ENCODE measurements at places on chromosomes 4 and X.

GRCh38 chrX:38126179-38126578, 94.5 kb downstream of the SRPX start:
- no peak for DNase-seq

DNA sequence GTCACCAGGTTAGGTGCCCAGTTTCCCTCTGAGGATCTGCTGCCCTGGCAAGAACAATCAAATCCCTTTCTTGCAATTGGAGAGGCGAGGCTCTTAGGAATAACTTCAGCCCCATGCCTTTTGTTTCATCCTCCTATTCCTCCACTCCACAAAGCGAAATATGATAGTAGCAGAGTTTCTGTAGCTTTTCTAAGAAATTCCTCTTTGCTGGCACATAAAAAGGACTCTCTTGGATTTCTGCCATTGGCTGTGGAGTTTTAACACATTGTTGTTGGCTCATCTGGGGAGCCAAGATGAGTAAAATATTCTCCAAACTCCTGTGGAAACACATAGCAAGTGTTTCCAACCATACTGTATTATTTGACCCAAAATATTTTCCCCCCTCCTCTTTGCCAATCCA, 11.0 kb upstream of the ADGRG2 start:
- DNase-seq: no peak

DNA sequence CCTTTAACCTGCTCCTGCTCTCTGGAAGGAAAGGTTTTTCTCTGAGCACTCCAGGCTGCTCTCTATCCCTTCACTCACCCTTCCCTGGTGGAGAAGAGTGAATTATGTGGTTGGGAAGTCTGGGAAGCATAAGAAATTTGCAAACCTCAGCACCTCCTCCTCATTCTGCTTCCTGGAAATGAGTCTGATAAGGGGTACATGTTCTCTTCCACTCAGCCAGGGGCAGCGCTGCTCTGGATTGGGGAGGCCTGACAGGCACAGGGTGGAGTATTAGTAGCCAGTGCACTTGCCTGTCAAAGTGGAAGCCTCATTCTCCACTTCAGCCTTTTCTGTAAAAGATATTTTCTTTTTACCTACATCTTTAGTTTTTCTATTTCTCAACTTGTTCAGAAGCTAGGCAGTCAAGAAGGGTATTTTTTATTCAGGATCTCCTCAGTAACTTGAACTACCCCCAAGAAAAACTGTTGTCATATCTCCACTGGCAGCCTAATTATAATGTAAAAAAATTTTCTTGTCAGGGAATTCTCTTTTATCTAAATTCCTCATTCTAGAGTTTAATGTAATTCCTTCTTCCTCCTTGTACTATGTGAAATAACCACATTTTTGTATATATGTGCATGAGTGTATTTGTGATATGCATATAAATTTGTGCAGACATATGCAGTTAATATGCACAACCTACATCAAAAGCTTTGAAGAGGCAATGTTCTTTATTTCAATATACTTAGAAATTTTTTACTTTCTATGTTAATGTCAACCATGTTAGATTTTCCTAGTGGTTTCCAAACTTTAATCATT, 15.3 kb downstream of the ADAMTS3 start:
- DNase-seq: peak; percentile 24

- peak; percentile 70 for DNase-seq
These were observed 16.3 kb upstream of the PLCXD1 start for GRCh38 chrX:264634-265455.

DNA sequence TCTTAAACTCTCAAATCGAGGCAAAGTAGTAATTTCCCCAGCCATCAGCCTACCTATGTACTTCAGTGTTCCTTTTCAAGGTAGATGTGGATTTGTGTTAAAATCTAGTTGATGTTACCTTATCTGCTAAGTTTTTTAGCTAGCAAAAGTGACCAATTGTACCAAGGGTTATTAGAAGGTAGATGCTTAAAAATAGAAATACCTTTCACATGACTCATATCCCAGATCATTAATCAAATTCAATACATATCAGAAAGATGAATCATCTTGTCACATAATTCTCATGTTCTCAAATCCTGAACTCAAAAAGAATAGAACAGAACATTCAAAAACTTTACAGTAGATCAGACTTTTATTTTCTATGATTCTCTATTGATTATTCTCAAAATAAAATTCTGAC, 3.5 kb downstream of the ENAM start:
- DNase-seq: peak; percentile 56

GRCh38 chr4:1465173-1466033, 59.2 kb upstream of the NKX1-1 start:
- no peak for DNase-seq

- DNase-seq: no peak
These were observed 102.1 kb downstream of the CPZ start for GRCh38 chr4:8694651-8695151.

DNA sequence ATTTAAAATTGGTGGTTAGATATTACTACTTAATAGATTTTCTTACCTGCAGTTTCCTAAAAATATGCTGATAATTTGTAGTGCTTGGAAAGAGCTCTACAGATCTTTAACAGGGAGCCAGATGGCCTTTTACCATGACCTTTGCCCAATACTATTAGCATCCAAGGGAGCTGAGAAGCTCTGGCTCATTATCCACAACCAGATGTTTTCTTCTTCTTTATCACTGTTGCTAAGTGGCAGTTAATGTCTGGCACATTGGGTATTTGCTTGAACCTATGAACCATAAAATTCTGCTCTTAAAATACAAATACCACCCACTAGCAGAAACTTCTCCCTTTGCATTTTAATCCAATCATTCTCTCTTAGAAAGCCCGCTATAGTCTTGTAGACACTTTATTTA, 1480.3 kb downstream of the C4orf33 start:
- DNase-seq: no peak

- DNase-seq: peak; percentile 55
These were observed 244.3 kb downstream of the CBR4 start for GRCh38 chr4:168765726-168766125.

GRCh38 chr4:182255441-182256190, 12.4 kb downstream of the TENM3 start:
- no peak for DNase-seq

GRCh38 chrX:23766650-23767551, 16.1 kb upstream of the SAT1 start:
- no peak for DNase-seq

GRCh38 chrX:2710041-2710840, 19.1 kb downstream of the CD99 start:
- peak; percentile 91 for DNase-seq

DNA sequence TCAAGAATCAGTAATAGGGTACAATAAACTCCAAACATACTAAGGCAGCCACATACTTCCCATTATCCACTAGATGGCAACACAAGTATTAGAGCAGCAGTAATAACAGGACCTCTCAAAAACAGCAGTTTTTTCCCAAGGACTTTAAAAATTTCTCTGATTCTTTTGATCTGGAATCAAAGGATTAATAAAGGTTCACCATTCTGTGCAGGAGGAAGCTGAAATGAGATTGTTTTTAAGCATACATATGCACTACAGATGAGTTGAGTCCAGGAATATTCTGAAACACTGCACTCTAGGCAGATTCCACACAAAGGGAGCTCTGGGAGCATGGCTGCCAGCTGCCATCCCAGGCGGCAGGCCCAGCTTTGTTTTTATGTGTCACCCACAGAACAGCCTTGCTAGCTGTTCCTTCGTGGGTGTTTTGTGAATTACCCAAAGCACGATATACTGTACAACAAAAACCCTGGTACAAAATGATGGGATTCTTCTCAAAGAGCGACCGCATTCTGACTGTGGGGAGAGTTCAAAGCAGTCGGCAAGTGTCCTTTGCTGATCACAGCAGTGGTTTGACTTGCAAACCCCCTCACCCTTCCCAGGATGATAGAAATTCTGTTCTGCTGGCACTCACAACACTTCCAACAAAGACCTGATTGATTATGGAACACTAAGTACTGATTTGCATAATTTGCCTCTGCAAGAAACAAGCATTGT, 61.0 kb downstream of the STX18 start:
- peak; percentile 38 for DNase-seq

DNA sequence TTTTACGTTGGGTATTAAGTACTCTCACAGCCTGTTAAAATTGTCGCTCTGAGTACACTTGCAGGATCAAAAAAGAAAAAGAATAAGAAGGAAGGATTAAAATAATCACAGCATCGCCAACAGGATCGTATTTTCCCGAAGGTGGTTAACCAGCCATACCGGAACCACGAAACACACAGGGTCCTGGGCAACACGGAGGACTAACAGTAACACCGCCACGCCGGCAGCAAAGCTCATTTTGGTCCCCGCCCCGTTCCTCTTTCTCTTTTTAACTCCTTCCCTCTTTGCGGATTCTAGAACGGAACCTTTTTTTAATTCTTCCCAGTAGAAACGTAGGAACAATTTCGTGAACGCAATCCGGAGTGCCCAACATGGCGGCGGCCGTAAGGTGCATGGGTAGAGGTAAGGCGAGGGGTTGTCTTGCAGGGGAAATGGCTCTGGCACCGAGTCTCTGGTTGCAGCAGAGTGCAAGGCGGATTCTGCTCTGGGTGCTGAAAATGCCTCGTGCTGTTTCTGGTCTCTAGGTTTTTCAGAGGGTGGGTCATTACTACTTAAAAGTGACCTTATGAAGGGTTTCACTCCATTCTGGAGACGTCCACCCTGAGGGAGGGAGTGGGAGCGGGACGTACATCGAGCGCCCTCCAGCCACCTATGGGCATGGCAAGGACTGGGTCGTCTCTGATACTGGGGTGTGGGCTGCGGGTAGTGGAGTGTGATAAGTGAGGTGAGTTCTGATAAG, at the start of gene MRPL1:
MRPL1 (plus strand) TSS at position 353 of the 739 bp plus-strand sequence; CDS start at position 372, 19 bp downstream.
- DNase-seq: peak; percentile 98

DNA sequence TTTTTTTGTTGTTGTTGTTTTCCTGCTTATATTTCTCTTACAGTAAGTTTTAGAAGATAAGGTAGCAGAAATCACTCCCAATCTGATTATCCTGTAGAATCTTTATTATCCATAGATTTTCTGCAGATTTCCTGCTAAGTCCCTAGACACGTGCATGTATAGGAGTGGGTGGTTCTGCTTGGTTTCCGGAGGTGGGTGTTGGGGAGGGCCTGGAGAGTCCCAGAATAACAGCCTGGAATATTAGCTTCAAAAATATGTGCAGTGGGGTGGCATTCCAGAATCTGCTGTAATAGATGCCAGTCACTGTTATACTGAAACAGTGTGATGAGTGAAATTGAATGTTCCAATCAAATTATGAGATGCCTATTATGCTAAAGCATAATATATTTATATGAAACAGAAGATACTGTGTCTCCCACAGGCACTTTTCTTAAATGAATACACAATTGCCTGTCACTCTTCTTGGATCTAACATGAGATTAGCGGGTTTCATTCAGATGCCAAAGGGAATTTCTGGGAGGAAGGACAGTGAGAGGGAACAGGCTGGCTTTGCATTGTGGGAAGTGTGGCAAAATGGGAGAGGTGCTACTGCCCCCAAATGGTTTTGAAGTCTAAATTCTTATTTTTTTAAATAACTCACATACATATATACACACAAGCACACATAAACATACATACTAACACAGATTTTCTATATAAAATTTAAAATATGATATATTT, 37.6 kb downstream of the C4orf50 start:
- DNase-seq: peak; percentile 4

DNA sequence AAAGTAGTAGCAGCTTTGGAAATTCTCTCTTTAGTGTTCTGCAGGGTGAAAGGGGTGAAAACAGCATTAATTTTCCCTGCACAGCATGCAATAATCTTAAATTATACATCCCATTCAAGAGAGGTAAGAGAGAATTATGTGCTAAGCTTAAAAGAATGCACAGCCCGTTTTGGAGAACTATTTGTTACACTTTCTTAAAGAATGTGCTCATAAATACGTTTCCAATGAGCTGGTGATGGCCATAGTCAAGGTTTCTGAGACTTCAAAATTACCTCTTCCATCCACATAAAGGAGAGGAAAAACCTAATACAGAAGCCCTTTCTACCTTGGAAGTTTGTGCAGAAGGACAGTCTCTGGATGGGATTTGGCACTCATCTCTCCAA, 766.7 kb upstream of the TENM3 start:
- no peak for DNase-seq

GRCh38 chrX:8684201-8684965, 47.6 kb downstream of the ANOS1 start:
- no peak for DNase-seq

DNA sequence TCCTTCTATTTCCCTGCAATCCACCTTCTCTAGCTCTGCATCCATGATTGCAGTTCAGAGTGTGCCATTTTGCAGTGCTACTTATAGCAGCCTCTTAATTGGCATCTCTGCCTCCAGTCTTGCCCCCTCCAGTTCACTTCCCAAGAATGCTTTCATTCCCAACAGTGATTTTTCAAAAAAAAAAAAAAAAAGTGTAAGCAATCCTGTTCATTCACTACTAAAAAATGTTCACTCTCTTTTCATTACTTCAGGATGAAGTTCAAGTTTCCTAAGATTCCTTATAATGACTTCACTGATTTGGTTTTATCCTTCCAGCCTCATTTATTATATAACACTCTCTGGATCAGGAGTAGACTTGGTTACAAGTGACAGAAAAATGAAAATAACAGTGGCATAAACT, 124.7 kb upstream of the LNX1 start:
- no peak for DNase-seq

DNA sequence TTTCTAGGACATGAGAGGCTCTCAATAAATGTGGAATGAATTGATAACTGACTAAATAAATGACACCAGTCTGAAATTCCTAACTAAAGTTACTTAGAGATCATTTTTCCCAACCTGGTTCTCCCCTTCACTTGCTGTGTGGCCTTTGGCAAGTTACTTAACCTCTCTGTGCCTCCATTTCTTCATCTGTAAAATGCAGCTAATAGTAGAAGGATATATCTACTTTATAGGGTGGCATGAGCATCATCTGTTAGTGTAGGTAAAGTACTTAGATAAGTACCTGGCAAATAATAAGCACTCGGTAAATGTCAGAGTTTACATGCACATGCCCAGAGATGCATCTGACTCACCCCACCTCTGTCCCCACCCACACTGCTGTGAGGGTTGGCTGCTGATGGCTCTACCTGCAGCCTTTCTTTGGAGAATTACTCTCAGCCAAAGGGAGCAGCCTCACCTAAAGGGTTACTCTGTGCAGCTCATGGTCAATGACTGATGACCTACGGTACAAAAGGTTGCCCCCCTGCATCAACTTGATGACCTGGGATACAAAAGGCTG, 139.3 kb downstream of the CHIC2 start:
- DNase-seq: no peak

DNA sequence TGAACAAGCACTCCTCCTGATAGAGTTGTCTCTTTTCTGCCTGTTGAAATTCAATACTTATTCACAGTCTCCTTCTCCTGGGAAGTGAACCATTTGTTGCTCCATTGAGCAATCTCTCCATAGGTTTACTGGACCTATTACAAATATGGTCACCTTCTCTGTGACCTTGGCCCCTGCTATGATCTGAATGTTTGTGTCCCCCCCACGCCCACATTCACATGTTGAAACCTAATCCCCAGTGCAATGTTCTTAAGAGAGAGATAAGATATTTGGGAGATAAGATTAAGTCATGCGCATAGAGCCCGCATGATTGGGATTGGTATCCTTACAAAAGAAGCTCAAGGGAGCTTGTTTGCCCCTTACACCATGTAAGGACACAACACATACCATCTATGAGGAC, 54.1 kb upstream of the GABRE start:
- no peak for DNase-seq
